ENCODE measurements at places on chromosomes 7 and 10.

GRCh38 chr7:130371046-130371445 is 9.2 kb upstream of the CPA1 start:
- no peak for DNase-seq

DNA sequence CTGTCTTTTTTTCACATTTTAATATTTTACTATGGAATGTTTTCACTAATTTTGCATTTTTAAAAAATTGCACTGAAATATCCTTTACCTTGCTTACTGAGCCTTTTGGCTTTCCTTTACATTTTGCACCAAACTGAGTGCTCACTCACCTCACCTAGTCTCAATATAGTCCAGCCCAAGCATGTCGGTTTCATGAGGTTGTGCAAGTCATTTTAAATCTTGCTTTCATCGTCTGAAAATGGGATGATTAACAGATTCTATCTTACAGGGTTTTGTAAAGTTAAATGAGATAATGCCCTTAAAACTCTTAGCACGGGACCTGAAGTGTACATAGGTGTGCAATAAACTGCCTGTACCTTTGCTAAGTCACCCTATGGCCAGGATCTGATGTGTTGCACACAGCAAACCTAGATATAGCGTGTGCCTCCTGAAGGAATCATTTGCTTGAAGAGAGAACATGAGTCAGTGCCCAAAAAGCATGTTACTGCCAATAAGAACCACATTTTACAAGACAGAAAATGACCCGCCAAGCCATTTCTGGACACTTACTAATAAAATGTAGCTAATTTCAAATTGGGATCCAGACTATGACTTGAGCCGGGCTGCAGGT is 199.8 kb downstream of the JCAD start:
- no peak for DNase-seq

DNA sequence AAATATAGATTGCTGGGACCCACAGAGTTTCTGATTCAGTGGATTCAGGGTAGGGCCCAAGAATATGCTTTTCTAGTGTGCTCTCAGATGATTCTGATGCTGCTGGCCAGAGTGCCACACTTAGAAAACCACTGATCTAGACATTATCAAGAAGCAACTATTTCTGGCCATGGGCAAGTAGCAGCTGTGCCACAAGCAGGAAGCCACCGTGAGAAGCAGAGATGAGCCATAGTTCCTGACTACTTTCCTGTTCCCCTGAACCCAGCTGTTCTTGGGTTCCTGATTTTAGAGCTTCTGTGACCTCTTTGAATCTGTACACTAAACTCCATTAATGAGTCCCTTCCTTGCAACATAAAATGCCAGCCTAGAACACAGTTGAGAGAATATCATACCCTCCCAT is 38.1 kb upstream of the PIK3AP1 start:
- no peak for DNase-seq

GRCh38 chr10:59047180-59047579 is 129.3 kb upstream of the PHYHIPL start:
- DNase-seq: no peak

GRCh38 chr7:80860554-80860953 is 58.3 kb downstream of the SEMA3C start:
- DNase-seq: no peak

GRCh38 chr10:69057261-69057950 is 30.5 kb upstream of the SRGN start:
- no peak for DNase-seq

- DNase-seq: peak; percentile 16
Measured at GRCh38 chr10:102769375-102770107, 25.8 kb downstream of the WBP1L start.

- DNase-seq: no peak
Measured at GRCh38 chr10:31808258-31809218, 120.1 kb downstream of the ARHGAP12 start.

All from NCI-H1930 (cell line).